ENCODE measurements at places on chromosomes 4 and X.

- DNase-seq = no peak
These were observed 217.0 kb downstream of the RAB28 start for GRCh38 chr4:13267091-13267490.

DNA sequence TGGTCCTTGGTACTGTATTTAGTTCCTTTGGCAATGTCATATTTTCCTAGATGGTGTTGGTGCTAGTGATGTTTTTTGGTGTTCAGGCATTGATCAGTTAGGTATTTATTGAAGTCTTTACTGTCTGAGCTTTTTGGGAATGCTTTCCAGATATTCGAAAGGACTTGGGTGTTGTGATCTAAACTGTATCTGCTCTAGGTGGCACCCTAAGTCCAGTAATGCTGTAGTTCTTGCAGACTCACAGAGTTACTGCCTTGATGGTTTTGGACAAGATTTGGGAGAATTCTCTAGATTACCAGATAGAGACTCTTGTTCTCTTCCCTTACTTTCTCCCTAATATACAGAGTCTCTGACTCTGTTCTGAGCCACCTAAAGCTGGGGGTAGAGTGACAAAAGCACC is 513.6 kb upstream of the PITX2 start:
- no peak for DNase-seq

DNA sequence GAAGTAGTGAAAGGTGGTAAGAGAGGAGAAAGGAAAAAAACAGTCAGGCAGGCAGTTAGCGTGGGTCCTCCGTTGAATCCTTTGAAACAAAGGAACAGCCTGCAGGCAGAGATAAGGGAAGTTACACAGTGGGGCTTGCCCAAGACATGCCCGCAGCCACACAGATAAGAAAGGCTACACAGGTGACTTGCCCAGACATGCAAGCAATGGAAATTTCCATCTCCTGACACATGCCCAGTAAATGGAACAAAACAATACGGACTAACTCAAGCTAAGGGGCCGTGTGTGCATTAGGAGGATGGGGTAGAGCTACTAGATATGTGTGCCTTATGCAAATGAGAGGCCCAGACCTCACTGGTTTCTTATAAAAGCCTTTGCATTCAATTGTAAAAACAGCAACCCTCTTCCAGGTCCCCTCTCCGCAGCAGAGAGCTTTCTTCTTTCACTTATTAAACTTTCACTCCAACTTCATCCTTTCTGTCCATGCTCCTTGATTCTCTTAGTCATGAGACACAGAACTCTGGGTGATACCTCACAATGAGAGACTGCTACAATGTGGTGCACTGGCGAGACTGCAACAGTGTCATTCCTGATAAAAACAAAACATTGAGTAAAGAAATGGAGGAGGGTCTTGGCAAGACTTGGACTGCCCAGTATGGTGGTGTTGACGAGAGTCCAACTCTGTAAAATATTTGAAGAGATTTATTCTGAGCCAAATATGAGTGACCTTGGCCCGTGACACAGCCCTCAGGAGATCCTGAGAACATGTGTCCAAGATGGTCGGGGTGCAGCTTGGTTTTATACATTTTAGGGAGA is 997.4 kb upstream of the PRKX start:
- DNase-seq = no peak

DNA sequence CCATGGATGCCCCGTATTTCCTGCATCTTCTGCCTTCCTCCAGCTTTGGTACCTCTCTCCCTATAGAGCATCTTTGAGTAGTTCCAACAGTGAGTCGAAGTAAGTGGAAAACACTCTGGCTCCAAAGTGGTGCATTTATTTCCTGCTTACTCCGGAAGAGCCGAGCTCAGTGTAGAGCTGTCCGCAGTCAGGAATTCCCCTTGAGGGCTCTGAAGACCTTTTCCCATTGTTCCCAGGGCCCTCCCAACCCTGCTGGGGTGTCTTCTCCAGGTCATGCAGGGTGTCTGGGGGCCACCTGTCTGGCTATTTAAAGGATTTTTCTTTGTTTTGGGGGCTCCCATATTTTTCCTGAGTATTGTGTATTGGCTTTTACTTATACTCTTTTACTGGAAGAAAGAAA is 118.6 kb upstream of the MXRA5 start:
- no peak for DNase-seq

DNA sequence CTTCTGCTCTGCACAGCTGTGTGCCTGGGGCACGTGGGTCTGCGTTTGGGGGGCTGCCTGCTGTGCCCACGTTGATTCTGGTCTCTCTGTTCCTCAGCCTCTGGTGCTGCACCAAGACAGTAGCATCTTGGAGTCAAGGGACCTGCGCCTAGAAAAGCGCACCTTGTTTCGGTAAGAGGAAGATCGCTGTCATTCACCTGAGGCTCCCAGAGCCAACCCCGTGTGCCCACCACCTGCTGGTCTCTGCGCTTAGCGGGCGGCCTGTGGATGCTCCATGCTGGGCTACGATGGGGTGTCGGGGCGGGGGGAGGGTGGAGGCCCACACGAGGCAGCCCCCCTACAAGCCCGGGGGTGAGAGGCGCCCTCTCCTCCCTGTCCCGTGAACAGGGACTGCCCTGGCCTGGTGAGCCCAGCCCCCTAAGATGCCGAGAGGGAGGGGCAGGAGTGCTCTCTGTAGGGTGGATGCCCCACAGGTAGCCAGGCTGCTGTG is 18.9 kb upstream of the HGFAC start:
- no peak for DNase-seq

GRCh38 chr4:148164557-148164956 is 277.7 kb downstream of the NR3C2 start:
- DNase-seq = no peak

- DNase-seq = no peak
These were observed 527.2 kb upstream of the PRKX start for GRCh38 chrX:4240541-4241194.

- no peak for DNase-seq
These were observed 21.7 kb downstream of the PJA1 start for GRCh38 chrX:69143530-69143929.

GRCh38 chr4:80196259-80196921 is 913 bp upstream of the PRDM8 start:
- no peak for DNase-seq

- no peak for DNase-seq
These were observed 10.2 kb upstream of the GPKOW start for GRCh38 chrX:49133759-49134158.

DNA sequence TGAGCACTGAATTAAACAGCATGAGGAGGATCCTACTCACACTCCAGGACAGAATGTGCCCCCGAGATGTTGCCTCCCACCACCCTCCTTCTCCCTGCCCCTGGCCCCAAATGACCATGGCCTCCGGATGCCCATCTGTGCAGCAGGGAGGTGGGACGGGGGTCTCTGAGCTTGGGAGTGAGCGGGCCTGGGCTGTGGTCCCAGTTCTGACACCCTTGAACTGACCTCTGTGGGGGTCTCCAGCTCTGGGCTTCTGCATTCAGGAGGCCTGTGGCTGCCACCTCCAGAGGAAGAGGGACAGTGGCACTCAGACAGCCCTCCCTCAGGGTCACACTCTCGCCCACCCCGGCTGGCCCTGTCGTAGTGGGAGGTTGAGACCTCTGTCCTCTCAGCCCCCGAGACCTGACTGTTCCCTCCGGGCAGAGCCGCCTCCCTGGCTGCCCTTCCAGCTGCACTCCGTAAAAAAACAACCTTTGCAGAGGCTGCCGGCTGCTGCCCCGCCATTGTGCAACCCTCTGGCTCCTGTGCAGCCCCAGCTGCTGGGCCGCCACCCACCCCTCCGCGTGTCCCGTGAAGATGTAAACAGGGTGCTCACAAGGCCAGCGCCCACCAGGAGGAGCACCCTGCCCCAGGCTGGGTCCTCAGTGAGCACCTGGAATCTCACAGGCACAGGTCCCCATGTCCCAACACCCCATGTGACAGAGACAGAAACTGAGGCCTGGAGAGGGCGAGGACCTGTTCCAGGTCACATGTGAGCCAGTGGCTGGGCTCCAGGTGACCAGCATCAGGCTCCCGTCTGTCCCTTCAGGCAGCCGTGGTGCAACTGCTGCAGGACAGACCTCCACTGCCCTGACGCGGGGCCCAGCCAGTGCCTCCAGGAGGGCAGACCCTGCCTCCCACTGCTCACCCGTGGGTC is 39.6 kb downstream of the HTRA3 start:
- DNase-seq = no peak
